Stimulated activated CD4-positive, alpha-beta T cell treated with anti-CD3 and anti-CD28 coated beads, Interleukin-1b, Interleukin-23, amount 100 ng/mL, for 48 hours (primary cell): ENCODE measurements at places on chromosomes 11 and 22.

DNA sequence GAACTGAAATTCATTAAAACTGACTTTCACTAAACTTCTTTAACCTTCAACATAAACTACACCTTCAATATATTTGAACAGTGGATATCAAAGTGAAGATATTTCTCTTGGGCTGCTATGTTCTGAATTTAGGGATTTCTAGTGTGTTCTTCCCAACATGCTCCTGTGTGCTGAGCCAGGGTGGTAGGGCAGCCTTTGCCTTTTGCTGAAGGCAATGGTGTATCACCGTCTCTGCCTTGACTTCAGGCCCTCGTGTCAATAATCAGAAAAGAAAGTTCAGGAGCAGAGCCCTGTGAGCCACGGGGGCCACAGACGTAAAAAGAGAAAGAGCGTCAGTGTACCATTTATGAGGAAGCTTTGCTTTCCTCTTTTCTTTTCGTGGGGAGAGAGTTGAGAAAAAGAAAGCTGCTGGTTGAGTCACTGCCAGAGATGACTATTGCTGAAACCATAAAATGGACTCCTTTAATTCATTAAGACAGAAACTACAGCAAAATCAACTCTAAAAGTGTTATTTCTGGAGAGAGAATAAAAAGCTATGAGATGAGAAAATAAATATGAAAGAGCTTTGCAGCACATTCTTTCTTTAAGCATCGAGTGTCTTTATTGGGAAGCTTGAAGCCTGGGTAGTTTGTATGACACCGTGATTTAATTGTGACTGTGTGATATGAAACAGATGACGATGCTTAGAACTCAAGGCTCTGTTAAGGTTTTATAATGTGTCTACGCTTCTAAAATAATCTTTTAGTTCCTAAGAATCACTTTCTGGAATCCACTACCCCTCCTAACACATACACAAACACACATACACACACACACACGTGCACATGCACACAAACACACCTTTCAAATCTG is 271.8 kb upstream of the MTNR1B start:
- DNase-seq = no peak

GRCh38 chr22:46553189-46553588 is 15.8 kb upstream of the CELSR1 start:
- DNase-seq = no peak

DNA sequence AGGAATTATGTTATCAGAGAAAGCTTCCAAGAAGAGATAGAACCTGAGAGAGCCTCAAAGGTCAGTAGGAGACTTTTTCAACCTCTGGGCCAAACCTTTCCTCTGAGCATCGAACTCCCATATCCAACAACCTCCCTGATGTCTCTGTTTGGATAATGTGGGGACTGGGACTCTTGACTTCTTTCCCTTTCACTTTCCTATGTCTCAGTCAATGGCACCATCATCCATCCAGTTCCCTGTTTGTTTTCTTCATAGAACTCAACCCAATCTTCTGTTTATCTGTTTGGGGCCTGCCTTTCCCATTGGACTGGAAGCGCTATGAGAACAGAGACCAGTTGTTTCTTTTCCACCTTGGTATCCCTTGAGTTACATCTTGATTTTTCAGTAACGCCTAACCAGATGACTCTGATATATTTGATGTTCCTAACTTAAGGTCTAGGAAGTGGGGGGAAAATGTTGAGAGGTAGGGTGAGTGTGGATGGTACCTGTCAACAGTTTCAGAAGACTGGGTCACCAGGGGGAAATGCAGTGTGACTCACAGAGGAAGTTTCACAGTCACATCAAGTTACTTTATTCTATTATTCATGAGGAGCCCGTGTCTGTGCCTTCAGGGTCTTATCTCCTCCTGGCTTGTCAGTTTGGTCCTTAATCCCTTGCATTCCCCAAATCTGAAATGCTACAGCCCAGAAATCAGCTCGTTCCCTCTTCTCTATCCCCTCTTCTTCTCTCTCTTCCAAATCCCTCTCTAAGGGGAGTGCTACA is 4.5 kb upstream of the KCNE3 start:
- no peak for DNase-seq

GRCh38 chr11:110525883-110526282 is 96.1 kb downstream of the FDX1 start:
- DNase-seq = no peak

- DNase-seq = no peak
Observed at GRCh38 chr11:110478410-110478809, 48.7 kb downstream of the FDX1 start.

GRCh38 chr22:41429232-41429950 is 17.2 kb downstream of the TOB2 start:
- DNase-seq = no peak

DNA sequence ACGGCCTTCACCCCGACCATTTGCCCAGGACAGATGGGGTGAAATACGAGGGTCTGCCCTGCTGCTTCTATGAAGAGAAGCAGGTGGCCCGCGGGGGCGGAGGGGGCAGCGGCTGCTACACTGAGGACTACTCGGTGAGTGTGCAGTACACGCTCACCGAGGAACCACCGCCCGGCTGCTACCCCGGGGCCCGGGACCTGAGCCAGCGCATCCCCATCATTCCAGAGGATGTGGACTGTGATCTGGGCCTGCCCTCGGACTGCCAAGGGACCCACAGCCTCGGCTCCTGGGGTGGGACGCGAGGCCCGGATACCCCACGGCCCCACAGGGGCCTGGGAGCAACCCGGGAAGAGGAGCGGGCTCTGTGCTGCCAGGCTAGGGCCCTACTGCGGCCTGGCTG is 11.2 kb downstream of the C22orf31 start:
- DNase-seq = no peak

GRCh38 chr11:109075976-109076375 is 346.0 kb upstream of the C11orf87 start:
- DNase-seq = no peak

GRCh38 chr11:41720761-41721160 is 261.3 kb upstream of the LRRC4C start:
- DNase-seq = no peak

DNA sequence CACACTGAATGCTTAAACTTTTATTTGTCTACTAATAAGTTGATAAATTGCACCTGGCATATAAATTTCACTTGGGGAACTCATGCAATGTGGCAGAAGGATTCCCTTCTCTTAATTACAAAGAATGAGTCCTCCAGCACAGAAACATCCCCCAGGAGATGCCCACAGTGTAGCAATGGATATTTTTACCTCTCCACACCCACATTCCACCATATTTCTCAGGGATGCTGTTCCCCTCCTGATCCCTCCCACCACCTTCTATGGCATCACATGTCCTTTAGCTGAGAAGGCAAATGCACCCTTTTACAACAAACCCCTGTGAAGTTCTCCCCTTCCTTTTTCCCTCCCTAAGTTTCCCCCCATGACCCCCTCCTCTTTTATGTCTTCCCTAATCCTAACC is 56.1 kb upstream of the UBASH3B start:
- no peak for DNase-seq

DNA sequence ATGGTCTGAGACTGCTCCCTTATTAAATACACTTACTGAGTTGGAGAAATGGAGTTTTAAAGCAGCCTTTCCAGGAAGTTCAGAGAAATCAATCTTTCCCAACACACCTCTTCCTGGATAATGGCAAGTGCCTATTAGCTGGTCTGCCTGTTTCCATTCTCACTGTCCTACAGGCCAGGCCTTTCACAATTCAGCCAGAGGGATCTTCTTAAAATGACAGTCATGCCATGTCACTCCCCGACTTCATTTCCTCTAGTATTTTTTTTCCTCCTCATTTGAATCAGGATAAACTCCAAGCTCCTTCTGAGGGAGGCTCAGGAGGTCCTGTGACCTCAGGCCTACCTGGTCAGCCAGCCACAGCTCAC is 62.6 kb downstream of the FDX1 start:
- DNase-seq = no peak

DNA sequence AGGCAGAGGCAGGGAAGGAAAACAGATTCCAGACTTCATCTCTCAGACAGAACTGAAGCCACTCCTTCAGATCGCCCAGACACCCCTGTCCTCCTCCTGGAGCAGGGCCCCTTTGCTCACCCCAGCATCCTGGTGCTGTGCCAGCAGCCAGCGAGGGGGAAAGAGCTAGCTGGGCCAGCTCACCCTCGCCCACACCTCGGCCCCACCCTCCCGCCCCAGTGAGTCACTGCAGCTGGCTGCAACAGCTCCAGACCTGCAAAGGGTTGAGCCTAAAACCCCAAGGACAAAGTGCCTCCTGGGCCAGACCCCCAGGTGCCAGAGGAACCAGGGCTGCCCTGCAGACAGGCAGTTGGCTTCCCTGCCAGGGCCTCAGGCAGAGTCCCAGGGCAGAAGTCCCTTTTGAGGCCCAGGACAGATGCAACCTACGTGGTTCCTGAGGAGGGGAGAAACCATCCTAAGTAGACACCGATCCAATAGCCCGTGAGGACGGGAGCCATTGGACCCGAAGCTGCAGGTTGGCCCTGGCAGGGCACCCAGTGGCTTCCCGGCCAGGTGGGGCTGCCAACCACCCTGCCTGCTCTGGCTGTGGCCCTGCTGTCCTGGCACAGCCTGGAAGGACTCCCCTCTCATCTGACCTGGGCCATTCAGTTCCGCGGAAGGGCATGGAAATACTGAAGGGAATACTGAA is 7.2 kb downstream of the AHNAK start:
- DNase-seq = peak; percentile 61

- peak; percentile 8 for DNase-seq
Observed at GRCh38 chr11:120125024-120125423, 12.9 kb downstream of the TRIM29 start.

DNA sequence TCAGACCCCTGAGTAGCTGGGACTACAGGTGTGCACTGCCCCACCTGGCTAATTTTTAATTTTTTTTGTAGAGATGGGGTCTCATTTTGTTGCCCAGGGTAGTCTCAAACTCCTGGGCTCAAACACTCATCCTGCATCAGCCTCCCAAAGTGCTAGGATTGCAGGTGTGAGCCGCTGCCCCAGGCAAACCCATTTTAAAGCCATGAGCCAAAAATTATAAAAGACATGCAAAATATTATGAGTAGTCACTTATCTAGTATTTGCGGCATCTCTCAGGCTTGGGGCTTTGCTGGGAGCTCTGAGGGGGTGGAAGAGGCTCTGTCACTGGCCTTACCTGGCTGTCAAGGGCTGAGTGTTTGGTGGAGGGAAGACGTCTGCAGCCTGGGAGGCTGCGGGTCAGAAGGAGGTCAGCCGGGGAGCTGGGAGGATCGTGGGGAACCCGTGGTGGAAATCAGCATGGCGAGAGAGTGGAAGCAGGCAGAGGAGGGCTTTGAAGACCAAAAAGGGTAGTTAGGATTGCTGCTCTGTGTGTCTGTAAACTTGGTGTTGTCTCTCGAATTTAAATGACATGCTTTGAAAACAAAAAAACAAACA is 69.1 kb upstream of the PARVG start:
- DNase-seq = no peak

GRCh38 chr11:36404831-36405230 is 105.2 kb downstream of the TRAF6 start:
- no peak for DNase-seq
